Vagina (tissue), 2 donors: ENCODE measurements at places on chromosomes 1 and 21.

GRCh38 chr1:184298440-184299405 is 88.1 kb upstream of the C1orf21 start:
- no peak for DNase-seq

GRCh38 chr1:184483101-184483683 is 96.4 kb downstream of the C1orf21 start:
- DNase-seq = no peak

- no peak for DNase-seq
Observed at GRCh38 chr1:7991504-7992440, 30.3 kb downstream of the PARK7 start.

- no peak for DNase-seq
Observed at GRCh38 chr1:22794647-22795365, 84.2 kb downstream of the EPHB2 start.

GRCh38 chr1:86388777-86389176 is 7.3 kb downstream of the ODF2L start:
- no peak for DNase-seq

GRCh38 chr21:36863260-36863659 is 103.2 kb downstream of the HLCS start:
- DNase-seq = no peak

DNA sequence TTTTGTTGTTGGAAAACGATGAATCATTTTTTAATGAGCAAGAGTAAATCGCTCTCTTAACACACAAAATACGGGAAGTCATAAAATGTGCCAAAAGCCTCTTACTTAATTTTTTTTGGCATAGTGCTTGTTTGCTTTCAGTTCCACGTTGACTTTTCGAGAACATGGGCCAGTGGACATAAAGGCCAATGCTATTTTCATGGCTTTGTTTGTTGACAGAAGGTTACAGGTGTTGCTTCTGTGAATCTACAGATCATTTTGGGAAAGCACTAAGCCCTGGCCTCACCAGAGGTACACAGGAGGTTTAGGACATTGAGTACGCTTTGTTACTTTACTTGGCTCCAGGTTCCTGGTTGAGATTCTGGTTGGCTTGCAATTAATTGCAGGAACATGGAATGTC is 199.4 kb upstream of the HMCN1 start:
- no peak for DNase-seq

GRCh38 chr1:32946413-32946812 is 18.2 kb downstream of the RNF19B start:
- no peak for DNase-seq

DNA sequence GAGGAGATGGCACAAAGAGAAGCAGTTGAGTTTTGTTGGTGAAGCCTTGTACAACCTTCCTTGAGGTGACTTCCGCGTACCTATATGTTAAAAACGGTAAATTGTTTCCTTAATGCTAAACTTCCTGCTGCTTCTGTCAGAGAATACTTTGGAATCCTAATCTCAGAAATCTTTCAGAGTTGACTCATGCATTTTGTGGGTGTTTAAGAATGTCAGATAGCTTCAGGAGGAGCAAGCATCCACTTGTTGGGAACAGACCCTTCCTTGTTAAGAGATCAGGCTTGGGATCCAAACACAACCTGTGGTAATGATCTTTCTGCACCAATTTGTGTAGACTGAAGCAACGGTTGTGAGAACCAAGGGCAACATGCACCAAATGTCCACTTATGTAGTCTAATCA is 29.5 kb downstream of the AK4 start:
- no peak for DNase-seq
